T-cell (primary cell): ENCODE measurements at places on chromosomes 2 and 18. TPM values are rescaled to one million over a fixed set of nuclear protein-coding genes. Genes with fewer than 3 reads are reported as not detected.

The TCF23 gene
- total RNA-seq = not detected

DNA sequence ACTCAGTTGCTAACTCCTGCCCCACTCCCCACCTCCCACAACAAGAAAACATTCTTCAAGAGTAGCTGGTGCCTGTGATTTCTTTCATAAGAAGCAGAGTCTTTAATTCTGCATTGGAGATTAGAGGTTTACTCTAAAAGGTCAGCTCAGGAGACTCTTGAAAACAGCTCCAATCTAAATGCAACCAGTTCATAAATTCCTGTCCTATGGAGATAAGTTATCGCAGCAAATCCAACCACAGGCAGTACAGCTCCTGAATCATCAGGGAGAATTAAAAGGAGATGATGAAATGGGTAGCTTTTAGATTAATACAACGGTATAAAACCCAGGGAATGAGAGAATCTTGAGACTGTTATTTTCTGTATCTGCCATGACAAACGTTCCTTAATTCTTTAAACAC is 130.7 kb downstream of the SOCS6 start:
- DNase-seq = no peak

The GTF3C2 gene
- total RNA-seq = 69.8 TPM

The AAMP gene
- 71.0 TPM for total RNA-seq

DNA sequence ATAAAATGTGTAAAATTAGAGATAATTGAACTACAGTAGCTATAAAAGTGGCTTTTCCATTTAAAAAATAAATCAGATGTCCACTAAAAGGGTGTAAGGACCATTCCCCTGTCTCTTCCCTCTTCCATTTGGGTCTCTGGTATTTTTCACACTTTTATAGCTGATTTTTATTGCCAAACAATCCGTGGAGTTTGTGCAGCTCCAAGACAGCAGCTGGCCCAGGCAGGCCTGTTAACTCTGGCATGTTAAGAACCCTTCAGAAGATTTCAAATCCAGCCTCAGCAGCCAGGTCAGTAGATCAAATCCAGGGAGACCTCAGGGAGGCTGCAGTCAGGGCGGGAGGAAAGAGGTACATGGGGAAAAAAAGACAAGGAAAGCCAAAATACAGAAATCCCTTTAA is 827.1 kb upstream of the FANCL start:
- DNase-seq = no peak

The KLHL29 gene
- total RNA-seq = 2.5 TPM

DNA sequence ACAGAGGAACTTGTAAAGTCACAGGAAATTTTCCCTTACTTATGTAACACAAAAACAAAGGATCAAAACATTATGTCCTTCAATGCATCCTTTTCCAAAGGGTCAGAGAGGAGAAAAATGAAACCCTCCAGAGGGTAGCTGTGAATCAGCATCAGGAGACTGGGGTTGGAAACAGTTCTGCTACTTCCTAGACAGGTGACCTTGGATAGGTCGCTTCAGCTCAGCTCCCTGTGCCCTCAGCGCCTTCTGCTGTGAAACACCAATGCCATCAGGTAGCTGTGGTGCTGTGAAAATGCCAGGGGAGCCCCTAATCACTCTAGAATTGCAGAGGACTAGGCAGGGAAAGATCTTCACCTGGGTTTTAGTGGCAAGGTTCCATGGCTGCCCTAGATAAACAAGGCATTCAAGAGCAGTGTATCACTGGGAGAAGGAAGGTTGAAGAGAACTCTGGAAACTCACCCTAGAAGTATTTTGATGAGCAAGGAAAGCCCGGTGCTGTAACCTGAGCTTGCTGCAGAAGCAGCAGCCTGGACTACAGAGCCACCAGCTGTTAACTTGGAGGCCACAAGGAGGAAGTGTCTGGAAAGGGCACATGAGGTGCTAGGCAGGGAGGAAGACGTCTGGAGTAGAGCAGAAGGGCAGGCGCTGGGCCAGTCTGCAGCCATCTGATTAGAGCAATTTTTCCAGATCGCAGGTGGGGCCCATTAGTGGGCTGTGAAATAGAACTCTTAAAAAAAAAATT is 100.7 kb upstream of the MCFD2 start:
- DNase-seq = no peak

The CLEC4F gene
- total RNA-seq = not detected

The KCNG3 gene
- not detected for total RNA-seq

The KLHL14 gene
- 0.83 TPM for total RNA-seq

GRCh38 chr18:23087352-23087751 is 47.9 kb upstream of the CABLES1 start:
- DNase-seq = no peak

The KATNAL2 gene
- total RNA-seq = 1.3 TPM

- DNase-seq = no peak
These were observed 563.2 kb downstream of the RNF144A start for GRCh38 chr2:7480431-7480830.

DNA sequence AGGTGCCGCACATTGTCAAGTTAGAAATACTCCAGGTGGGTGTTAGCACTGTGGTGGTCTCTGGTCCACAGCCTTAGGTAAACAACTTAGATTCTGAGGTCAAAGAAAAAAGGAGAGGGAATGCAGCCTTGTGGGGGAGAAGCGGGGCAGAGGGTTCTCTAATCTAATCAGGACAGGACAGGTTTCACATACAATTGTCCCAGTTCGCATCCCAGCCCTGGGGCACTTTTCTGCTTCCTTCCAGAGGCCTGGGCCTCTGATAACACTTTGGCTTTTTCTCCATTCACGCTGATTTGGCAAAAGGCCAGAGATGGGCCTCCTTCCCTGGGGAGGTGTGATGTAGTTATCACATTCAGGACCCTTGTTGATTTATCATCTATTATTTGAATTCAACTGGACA is 32.5 kb downstream of the SLC1A4 start:
- no peak for DNase-seq

DNA sequence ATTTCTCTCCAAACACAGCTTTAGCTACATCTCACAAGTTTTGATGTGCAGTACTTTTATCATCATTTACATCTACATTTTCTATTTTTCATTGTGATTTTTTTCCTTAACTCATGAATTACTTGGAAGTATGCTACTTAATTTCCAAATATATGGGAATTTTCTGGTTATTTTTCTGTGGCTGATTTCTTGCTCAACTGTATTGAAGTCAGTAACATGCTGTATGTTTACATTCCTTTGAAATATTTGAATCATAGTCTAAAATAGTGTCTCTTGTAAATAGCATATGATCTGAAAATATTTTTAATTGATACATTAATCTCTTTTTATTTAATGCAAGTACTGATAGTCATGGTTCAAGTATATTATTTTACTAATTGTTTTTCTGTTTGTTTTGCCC is 26.0 kb upstream of the GALNT5 start:
- DNase-seq = no peak

DNA sequence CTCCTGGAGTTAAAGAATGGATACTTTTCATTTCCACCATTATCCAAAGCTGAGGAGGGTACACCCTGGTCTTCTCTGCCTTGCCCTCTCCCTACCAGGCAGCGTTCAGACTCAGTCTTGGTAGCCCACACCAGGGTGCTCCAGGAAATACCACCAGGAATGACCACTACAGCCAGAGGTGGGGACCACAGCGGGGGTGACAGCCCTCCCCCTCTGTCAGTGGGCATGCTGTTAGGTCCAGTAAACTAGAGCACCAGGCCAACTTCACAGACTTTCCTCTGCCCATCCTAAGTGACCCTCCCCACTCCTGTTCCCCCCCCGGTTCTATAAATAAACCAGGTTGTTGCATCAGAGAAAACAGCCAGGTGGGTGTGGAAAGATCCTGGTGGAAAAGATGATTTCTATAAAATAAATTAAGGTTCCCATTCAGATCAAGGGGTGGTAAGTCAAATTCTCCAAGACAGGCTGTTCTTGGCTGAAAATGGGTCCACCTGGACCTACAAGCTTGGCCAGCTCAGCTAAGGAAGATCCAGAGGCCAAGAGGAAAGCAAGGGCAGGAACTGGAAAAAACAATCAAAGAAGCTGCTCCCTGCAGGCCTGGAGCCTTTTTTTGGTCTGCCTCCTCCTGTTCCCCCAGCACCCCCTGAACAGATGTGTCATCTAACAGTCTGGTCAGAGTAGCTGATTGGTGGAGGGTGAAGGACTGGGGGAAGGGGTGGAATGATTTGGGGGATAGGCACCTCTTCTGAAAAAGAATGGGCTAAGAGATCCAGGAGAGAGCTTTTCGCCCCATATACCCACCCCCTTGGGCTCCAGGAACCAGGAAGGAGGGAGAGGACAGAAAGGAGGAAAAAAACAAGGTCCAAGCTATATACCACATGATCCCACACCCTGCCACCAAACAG is 2.3 kb downstream of the RAB11FIP5 start:
- DNase-seq = no peak

- DNase-seq = no peak
These were observed 25.6 kb upstream of the GREB1 start for GRCh38 chr2:11508279-11508678.

GRCh38 chr2:236574000-236574399 is 4.4 kb downstream of the ACKR3 start:
- DNase-seq = no peak

DNA sequence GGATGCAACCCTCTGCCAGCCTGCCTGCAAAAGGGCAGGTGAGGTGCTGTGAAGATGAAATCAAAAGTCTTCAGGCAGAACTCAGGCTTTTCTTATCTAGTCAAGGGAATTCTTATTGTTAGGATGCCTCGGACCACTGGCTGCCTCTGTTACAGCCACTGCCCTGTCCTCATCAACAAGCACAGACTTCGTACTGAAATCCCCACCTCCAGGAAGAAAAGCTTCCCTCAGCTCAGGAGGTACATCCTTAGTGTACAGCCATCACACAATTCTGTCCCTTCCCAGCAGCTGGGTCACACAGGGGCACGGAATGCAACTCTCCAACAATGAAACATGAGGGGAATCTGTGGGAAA is 10.1 kb upstream of the RNU4ATAC start:
- DNase-seq = no peak

The GRHL1 gene
- total RNA-seq = 0.50 TPM

GRCh38 chr18:9025091-9025838 is 77.2 kb upstream of the NDUFV2 start:
- DNase-seq = no peak

DNA sequence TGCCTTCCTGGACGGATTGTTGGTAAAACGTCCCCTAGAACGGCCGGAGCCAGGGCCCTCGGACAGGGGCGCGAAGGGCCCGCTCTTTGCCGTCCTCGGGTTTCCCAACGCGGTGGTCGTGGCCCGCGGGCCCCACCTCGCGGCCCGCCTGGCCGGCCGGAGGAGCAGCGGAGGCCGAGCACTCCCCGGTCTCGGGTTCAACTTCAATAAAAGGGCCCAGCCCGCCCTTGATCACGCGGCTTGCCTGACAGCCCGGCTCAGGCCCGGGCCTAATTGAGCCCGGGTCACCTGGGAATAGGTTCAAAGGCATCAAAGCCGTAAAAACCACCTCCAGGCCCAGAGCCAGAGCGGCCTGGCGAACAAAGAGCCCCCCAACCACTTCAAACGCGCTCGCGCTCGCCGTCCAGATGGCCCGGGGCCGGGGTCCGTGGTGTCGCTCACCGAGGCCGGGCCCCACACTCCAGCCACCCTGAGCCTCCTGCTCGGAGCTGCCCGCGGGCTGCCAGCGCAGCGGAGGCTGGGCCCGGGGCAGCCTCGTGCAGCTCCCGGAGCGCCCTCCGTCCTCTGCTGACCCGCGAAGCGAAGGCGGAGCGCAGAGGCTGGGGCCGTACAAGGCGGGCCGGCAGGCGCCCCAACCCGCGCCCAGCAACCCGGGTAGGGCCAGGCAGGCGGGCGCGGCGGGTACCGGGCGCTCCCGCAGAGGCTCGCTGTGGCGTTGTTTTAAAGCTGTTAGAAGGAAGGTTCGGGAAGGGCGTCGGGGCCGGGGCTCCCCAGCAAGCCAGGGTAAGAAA is 1.1 kb upstream of the TWIST2 start:
- DNase-seq = no peak

The DLX2 gene
- total RNA-seq = 0.16 TPM

DNA sequence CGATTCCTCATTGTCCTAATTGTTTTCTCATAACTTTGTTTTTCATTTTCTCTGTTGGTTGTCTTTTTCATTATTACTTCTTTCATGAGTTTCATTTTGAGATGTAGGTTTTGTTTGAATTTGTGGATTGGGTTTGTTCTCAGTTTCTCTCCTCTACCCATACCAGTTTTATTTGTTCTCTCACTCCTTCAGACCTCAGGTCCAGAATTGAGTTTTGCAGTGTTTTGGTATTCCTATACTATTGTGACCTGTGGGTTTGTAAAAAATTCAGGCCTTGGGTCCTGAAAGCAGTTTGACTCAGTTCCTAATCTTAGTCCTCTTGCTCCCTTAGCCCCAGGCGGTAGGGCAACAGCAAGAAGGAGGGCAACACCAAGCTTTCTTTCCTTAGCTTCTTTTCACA is 28.3 kb upstream of the UBE2E3 start:
- DNase-seq = no peak

- DNase-seq = no peak
These were observed 31.3 kb downstream of the PTRHD1 start for GRCh38 chr2:24761866-24762265.

DNA sequence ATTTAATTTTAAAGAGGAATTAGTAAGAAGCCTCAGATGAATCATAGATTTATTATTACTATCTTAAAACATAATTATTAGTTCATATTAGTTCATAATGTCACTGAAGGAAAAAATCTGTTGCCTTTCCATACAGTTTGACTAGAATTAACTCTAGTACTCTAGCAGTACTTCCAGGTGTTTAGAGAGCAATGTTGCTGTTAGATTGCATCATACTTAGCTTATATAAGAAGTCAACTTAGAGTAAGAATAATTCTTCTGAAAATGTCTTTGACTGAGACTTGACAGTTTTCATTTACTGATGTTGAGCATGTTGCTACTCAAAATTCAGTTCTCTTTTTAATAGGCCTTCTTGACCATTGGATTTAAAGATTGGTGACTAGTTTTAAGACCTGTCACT is 4.7 kb downstream of the RAB3GAP1 start:
- no peak for DNase-seq

GRCh38 chr2:47719099-47719498 is 63.8 kb upstream of the MSH6 start:
- no peak for DNase-seq

The TMEM182 gene
- 3.7 TPM for total RNA-seq

- DNase-seq = no peak
These were observed 546.0 kb downstream of the ZNF804A start for GRCh38 chr2:185144159-185144919.

GRCh38 chr2:42853549-42854206 is 61.3 kb upstream of the HAAO start:
- DNase-seq = no peak

The FSHR gene
- total RNA-seq = not detected

- no peak for DNase-seq
These were observed 512.9 kb downstream of the LRRTM4 start for GRCh38 chr2:77009307-77009706.

The TNFAIP6 gene
- total RNA-seq = not detected

- no peak for DNase-seq
These were observed 303.3 kb downstream of the GBX2 start for GRCh38 chr2:235864733-235865515.

GRCh38 chr2:63078852-63079606 is 28.4 kb downstream of the OTX1 start:
- DNase-seq = no peak

The CYTIP gene
- total RNA-seq = 264 TPM

- no peak for DNase-seq
These were observed 66.2 kb downstream of the LPIN1 start for GRCh38 chr2:11812466-11813248.

The STK39 gene
- 21.0 TPM for total RNA-seq
